Glutamatergic neuron (in vitro differentiated cells): ENCODE measurements at places on chromosomes 16 and 17.

- DNase-seq, result no peak
- H3K27ac ChIP-seq, result no peak overlapping the region
- no peak overlapping the region for H3K4me3 ChIP-seq
- H3K27me3 ChIP-seq, result peaks cover 4% of the 10 kb centered on the region
- H3K36me3 ChIP-seq, result no peaks in the 10 kb centered on the region
- no peaks in the 10 kb centered on the region for H3K4me1 ChIP-seq
These were observed 2.0 kb upstream of the RDM1 start for GRCh38 chr17:35932586-35932985.

- no peak overlapping the region for H3K4me3 ChIP-seq
- no peak for DNase-seq
- no peak overlapping the region for H3K27ac ChIP-seq
- no peaks in the 10 kb centered on the region for H3K4me1 ChIP-seq
- H3K27me3 ChIP-seq, result no peaks in the 10 kb centered on the region
- no peaks in the 10 kb centered on the region for H3K36me3 ChIP-seq
These were observed 533.7 kb downstream of the HAPSTR1 start for GRCh38 chr16:9625122-9625521.

DNA sequence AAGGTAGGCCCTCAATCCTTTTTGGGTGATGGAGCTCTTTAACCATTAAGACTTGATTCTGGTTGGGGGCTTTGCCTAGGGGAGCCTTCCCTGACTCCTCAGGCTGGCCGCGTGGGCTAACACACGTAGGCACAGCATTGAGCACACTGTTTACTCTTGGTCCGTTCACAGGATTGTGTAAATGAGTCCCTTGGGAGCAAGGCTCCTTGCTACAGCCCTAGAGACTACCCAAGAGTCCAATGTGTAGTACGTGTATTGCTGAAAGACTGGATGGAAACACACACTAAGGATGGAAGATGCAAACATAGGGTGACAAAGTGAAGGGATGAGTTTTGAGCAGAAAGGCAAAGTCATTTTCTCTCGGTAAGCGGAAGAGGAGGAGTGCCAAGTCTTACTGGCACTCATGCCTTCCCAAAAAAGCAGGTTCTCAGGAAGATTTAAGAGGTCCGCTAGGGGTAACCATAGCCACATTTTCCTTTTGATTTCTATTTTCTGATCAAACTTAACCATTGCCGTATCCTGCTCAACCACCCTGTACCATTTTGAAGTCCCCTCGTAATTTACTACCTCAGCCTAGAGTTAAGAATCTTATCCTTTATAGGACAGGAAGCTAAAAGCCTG is 911 bp upstream of the ITGA2B start:
- no peak for DNase-seq
- no peak overlapping the region for H3K4me3 ChIP-seq
- H3K27ac ChIP-seq, result no peak overlapping the region
- H3K4me1 ChIP-seq, result no peaks in the 10 kb centered on the region
- no peaks in the 10 kb centered on the region for H3K36me3 ChIP-seq
- peaks cover 10% of the 10 kb centered on the region for H3K27me3 ChIP-seq

DNA sequence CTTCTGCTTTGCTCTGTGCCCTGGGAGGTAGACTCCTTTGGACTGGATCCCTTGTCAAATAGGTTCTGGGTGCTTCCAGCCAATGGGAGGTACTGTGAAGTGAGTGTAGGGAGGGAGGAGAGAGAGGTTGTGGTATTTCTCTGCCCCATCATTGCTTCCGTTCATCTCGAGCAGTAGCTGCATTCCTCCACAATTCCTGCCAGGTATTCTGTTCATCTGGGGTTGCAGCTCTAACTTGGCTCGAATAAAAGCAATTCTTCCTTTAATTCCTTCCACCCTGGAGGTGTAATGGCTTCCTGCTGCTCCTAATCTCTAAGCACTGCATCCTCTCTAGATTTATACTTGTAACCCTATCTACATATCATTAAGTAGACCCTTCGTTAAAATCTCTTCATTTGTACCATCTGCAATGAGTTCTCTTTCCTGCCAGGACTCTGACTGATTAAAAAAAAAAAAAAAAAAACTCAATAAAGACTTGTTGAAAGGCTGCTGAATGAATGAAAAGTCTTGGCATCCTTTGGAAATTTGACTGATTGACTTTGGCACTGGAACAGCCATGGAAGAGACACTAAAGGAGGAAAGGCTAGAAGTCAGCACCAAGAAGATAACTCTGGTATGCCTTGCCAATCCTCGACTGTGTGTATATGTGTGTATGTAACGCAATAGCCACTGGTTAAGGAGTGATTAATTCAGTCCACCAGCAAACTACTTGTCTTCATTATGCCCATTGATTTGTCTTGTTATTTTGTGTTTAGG is 616.9 kb upstream of the SOX9 start:
- no peak overlapping the region for H3K4me3 ChIP-seq
- H3K4me1 ChIP-seq, result peaks cover 5% of the 10 kb centered on the region

GRCh38 chr17:32763855-32764439 is 113.0 kb downstream of the MYO1D start:
- no peak overlapping the region for H3K4me3 ChIP-seq
- H3K27ac ChIP-seq, result no peak overlapping the region
- no peak for DNase-seq
- peaks cover 3% of the 10 kb centered on the region for H3K4me1 ChIP-seq
- no peaks in the 10 kb centered on the region for H3K27me3 ChIP-seq

GRCh38 chr17:79054200-79054960 is 20.2 kb upstream of the ENGASE start:
- no peak overlapping the region for H3K27ac ChIP-seq
- no peak for DNase-seq
- H3K4me1 ChIP-seq, result no peaks in the 10 kb centered on the region

DNA sequence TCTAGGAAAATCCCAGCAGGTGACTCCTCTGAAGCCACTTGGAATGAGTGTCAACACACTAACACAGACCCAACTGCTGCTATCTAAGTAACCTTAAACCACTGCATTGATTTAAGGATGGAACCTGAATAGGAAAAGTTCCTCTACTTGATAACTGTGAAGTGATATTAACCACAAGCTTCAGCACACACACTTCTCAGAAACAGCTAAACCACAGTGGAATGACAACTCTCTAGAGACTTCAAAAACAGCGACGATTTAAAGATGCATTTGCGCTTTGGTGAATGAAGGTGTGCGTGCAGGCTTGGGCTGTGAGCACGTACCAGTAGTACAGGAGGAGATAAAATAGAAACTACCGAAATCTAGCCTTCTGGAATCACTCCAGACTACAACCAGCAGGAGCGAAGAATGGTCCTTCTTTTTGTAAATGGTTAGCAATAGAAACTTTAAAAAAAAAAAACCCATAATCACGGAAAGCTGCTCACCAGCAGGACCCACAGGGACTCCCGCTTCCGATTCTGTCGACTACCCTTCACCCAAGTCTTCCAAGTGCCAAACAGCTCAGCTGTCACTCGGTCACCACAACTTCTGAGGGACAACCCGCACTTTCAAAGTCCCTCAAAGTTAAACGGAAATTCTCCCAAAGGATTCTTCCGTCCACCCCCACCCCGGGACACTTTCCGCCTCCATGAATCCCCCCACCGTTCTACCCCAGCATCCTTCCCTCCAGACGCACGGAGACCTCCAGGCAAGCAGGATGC is 137.7 kb upstream of the CORO6 start:
- H3K36me3 ChIP-seq, result no peaks in the 10 kb centered on the region
- peaks cover 9% of the 10 kb centered on the region for H3K4me1 ChIP-seq
- DNase-seq, result no peak
- peak overlapping the region; percentile 93 for H3K4me3 ChIP-seq
- no peak overlapping the region for H3K27ac ChIP-seq

GRCh38 chr17:31926100-31926729 is 10.6 kb upstream of the SUZ12 start:
- H3K4me3 ChIP-seq, result no peak overlapping the region
- H3K27ac ChIP-seq, result no peak overlapping the region
- H3K27me3 ChIP-seq, result peaks cover 2% of the 10 kb centered on the region
- H3K4me1 ChIP-seq, result no peaks in the 10 kb centered on the region

GRCh38 chr17:67258821-67259468 is 13.9 kb upstream of the HELZ start:
- H3K36me3 ChIP-seq, result no peaks in the 10 kb centered on the region
- no peak overlapping the region for H3K27ac ChIP-seq
- no peaks in the 10 kb centered on the region for H3K27me3 ChIP-seq
- no peak for DNase-seq
- H3K4me3 ChIP-seq, result no peak overlapping the region

DNA sequence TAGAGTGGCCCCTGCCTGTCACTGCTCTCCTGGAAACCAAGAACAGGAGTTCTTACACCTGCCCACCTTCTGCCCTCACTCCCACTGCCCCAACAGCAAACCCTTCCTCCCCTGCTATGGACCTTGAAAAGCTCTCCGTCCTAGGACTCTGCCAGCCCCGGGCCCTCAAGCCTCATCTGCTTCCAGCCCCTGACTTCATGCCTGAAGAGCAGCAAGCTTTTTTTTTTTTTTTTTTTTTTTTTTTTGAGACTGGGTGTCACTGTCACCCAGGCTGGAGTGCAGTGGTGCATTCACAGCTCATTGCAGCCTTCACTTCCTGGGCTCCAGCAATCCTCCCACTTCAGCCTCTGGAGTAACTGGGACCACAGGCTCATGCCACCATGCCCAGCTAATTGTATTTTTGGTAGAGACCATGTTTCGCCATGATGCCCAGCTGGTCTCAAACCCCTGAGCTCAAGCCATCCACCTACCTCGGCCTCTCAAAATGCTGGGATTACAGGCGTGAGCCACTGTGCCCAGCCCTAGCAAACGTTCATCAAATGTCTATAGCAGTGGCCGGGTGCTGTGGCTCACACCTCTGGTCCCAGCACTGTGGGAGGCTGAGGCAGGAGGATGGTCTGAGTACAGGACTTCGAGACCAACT is 16.9 kb downstream of the CARHSP1 start:
- H3K4me1 ChIP-seq, result peaks cover 43% of the 10 kb centered on the region
- DNase-seq, result no peak
- no peak overlapping the region for H3K27ac ChIP-seq

DNA sequence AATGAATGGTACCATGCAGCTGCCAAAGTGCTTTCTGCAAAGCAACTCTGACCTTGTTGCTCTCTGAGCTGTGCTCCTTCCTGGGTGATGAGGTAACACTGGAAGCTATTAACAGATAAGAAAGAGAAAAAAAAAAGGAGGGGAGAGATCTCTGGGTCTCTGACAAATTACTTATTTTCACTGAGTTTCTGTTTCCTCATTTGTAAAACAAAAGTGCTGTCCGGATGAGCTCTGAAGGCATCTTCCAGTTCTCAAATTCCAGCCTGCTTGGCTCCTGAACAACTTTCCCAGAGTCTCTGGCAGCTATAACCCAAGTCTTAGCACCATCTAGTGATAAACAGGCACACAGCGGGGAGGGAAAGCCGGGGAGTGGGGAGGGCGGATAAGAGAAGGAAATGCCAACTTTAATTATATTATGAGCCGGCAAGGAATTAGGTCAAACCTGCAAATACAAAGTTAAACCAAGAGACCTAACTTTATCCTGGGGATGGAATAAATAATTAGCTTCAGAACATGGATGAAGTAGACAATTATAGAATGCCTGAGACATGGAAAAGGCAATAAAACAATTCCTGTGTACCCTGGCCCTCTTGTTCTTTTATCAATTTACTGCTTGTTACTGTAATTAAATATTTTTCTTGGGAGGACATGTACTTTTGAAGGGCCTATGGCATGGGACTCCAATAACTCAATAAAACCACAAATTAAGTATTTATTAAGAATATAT is 61.3 kb upstream of the KIFC3 start:
- H3K27me3 ChIP-seq, result no peaks in the 10 kb centered on the region
- DNase-seq, result no peak

- no peak overlapping the region for H3K4me3 ChIP-seq
- H3K4me1 ChIP-seq, result peaks cover 28% of the 10 kb centered on the region
- peaks cover 19% of the 10 kb centered on the region for H3K27me3 ChIP-seq
- no peak for DNase-seq
- peaks cover 6% of the 10 kb centered on the region for H3K36me3 ChIP-seq
These were observed 36.7 kb downstream of the TK2 start for GRCh38 chr16:66513111-66513723.

- H3K4me3 ChIP-seq, result no peak overlapping the region
- H3K36me3 ChIP-seq, result peaks cover 11% of the 10 kb centered on the region
- H3K4me1 ChIP-seq, result peaks cover 28% of the 10 kb centered on the region
- H3K27ac ChIP-seq, result no peak overlapping the region
These were observed 8.6 kb downstream of the CMC2 start for GRCh38 chr16:80997964-80998620.

DNA sequence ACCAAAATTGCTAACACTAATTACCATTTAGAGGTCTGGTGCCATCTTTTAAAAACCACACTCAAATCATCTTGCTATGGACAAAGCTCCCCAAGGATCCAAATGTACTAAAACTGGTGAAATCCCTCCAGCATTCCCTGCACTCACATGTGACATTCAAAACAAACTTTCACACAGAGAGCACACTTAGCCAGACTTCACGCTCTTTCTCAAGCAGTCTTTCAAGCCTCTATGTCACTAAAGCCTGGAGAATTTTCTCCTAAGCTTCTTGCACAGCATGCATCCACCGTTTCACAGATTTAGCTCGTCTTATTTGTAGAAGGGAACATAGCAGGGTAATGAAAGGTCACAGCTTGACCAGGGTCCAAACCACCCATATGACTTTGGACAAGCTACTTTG is 19.3 kb downstream of the CMTM3 start:
- H3K27ac ChIP-seq, result no peak overlapping the region
- peaks cover 5% of the 10 kb centered on the region for H3K27me3 ChIP-seq
- peaks cover 21% of the 10 kb centered on the region for H3K4me1 ChIP-seq
- H3K36me3 ChIP-seq, result no peaks in the 10 kb centered on the region

DNA sequence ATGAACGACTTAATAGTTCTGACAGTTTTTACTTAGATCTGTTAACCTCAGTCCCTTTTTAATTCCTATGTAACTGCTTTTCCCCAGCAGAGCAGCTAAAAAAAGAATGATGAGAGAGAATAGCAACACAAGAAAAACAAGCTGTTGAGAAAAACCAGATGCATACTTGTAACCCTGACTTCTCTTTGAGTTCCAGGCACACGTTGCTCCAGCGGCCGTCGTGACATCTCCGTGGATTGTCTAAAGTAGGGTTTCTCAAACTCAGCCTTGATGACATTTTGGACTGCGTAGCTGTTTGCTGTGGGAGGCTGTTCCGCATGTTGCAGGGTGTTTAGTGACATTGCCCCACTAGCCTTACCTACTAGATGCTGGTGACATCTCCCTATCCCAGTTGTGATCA is 324.0 kb downstream of the SNX29 start:
- no peaks in the 10 kb centered on the region for H3K4me1 ChIP-seq
- H3K27ac ChIP-seq, result no peak overlapping the region
- no peak for DNase-seq
- peaks cover 3% of the 10 kb centered on the region for H3K27me3 ChIP-seq
- peaks cover 8% of the 10 kb centered on the region for H3K36me3 ChIP-seq

- H3K4me1 ChIP-seq, result peaks cover 66% of the 10 kb centered on the region
- no peaks in the 10 kb centered on the region for H3K36me3 ChIP-seq
- peak overlapping the region; percentile 79 for H3K4me3 ChIP-seq
- H3K27ac ChIP-seq, result peak overlapping the region; percentile 79
These were observed 77.5 kb downstream of the ANKRD11 start for GRCh38 chr16:89412811-89413210.

- no peak overlapping the region for H3K4me3 ChIP-seq
- no peaks in the 10 kb centered on the region for H3K4me1 ChIP-seq
- H3K27ac ChIP-seq, result no peak overlapping the region
- DNase-seq, result no peak
- no peaks in the 10 kb centered on the region for H3K36me3 ChIP-seq
These were observed 27.2 kb upstream of the KCNJ16 start for GRCh38 chr17:70047619-70048419.
